ENCODE measurements at places on chromosomes 11 and 22. TPM values are rescaled to one million over a fixed set of nuclear protein-coding genes. Genes with fewer than 3 reads are reported as not detected.
A peak's percentile ranks its signal among the peaks of the same experiment; 100 is the strongest.

- no peak overlapping the region for H3K27ac ChIP-seq
- H3K36me3 ChIP-seq, result no peaks in the 10 kb centered on the region
- peak; percentile 48 for DNase-seq
- peaks cover 48% of the 10 kb centered on the region for H3K27me3 ChIP-seq
Measured at GRCh38 chr22:17085277-17086181, 729 bp downstream of the IL17RA start.

GRCh38 chr11:89535221-89535620, 44.0 kb upstream of the NOX4 start:
- no peaks in the 10 kb centered on the region for H3K27me3 ChIP-seq
- no peak overlapping the region for H3K27ac ChIP-seq
- no peaks in the 10 kb centered on the region for H3K36me3 ChIP-seq
- no peaks in the 10 kb centered on the region for H3K4me1 ChIP-seq

DNA sequence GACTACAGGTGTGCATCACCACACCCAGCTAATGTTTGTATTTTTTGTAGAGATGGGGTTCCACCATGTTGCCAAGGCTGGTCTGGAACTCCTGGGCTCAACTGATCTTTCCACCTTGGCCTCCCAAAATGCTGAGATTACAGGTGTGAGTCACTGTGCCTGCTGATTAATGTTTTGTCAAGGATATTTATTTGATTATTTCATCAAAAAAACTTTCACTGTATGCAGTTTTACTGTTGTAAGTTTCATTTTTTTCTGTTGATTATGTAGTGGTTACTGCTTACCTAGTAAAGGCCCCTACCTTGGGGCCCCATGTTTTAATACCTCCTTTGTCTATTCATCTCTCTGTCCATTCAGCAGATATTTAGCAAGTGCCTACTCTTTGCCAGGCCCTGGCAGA, 16.7 kb upstream of the FAM168A start:
- H3K4me1 ChIP-seq, result no peaks in the 10 kb centered on the region
- no peak for DNase-seq
- H3K4me3 ChIP-seq, result no peak overlapping the region

DNA sequence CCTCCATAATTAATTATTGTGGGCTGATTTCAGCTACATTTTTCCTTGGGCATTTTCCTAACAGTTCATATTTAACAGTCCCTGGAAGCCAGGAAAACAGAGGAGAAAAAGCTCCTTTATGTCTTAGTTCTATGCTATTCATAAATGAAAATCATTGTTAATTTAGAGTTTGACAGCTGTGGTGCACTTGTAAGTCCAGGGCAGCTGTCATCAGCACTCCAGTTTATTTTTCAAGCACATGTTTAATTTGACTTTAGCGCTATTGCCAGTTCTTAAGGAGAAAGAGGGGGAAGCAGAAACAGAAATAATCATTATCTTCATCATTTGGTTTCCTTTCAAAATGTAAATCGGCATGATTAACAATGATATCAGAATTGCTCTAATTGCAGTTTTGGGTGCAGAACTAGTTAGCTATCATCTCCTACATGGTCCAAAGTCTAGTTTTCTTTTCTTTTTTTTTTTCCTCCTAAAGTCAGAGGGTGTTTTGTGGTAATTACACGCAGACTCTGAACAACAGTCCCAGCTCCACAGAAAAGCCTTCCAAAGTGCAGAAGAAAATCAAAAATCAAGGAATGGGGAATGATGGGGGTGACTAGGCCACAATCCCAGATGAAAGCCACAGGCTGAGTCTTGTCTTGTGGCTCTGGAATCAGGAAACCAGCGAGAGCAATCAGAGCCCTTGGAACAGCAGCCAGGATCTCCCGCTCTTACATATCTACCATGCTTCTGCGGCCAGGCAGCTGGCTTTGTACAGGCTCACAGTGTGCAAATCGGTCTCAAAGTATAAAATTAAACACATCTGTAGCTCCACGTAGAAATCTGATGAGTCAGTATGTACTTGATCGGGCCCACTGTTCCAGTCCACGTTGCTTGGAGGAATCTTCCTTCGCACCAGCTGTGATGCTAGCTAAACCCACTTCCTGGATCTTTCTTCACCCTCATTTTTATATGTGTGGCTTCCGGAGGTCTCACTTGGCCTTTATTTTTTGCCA, 91.9 kb downstream of the SPON1 start:
- no peak for DNase-seq
- H3K27ac ChIP-seq, result no peak overlapping the region
- H3K4me1 ChIP-seq, result no peaks in the 10 kb centered on the region
- H3K27me3 ChIP-seq, result no peaks in the 10 kb centered on the region

DNA sequence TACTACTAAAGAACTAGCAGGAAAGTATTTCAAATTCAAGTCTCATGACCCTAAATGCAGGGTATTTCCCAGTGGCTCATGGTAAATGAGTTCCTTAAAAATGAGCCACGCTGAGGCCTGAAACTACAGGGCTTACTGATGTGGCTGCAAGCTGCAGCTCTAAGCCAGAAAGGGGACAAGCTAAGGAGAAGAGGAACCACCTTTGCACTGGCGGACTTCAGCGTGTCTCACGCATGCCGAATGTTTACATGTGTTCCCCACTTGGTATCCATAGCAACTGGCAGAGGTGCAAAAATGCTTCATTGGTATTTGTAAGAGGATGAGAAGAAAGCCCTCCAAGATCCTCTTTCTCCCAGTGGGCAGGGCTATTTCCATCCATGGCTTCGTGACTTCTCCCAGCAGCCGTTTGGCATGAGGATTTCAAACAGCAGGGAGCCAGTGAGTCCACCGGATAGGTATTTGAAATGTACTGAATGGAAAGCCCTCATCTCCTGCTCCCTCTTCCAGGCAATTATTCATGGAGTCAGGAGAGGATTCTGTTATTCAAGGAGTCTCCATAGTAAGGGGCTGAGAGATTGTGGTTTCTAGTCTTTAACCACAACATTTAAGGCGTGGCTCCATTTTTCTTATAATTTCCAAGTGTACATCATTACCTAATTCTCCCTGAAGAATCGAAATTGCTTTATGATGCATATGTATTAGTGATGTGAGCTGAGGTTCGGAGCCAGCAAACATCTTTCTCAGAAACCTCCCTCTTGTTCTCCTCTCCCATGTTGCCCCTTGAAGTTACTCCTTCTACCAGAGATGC, 55.3 kb upstream of the CD44 start:
- H3K4me1 ChIP-seq, result no peaks in the 10 kb centered on the region
- peak; percentile 6 for DNase-seq
- H3K4me3 ChIP-seq, result no peak overlapping the region
- no peaks in the 10 kb centered on the region for H3K27me3 ChIP-seq
- H3K27ac ChIP-seq, result no peak overlapping the region

- peaks cover 37% of the 10 kb centered on the region for H3K4me1 ChIP-seq
- DNase-seq, result no peak
- no peak overlapping the region for H3K4me3 ChIP-seq
- H3K36me3 ChIP-seq, result no peaks in the 10 kb centered on the region
- no peaks in the 10 kb centered on the region for H3K27me3 ChIP-seq
- no peak overlapping the region for H3K27ac ChIP-seq
Measured at GRCh38 chr22:29146091-29146560, 59.6 kb upstream of the EMID1 start.

DNA sequence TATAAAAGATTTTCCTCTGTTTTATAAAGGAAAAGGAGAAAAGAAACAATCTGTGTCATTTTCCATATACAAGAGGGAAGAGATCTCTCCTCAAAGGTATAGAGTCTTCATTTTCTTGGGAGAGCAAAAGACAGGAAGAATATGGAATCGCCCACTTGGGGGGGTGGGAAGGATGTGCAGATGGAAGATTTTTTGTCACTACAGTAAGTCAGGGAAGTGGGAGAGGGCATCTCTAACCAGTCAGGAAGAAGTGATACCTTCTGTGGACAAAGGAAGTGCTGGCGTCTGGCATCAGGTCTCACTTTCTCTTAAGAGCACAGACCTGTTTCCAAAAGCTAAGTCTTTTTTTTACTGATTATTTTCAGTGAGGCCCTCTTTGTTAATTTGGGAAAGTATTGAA, 1.4 kb downstream of the PRR14L start:
- peaks cover 30% of the 10 kb centered on the region for H3K4me1 ChIP-seq
- peaks cover 5% of the 10 kb centered on the region for H3K36me3 ChIP-seq
- peak; percentile 32 for DNase-seq
- H3K4me3 ChIP-seq, result peak overlapping the region; percentile 92
- H3K27me3 ChIP-seq, result no peaks in the 10 kb centered on the region
- peak overlapping the region; percentile 96 for H3K27ac ChIP-seq

DNA sequence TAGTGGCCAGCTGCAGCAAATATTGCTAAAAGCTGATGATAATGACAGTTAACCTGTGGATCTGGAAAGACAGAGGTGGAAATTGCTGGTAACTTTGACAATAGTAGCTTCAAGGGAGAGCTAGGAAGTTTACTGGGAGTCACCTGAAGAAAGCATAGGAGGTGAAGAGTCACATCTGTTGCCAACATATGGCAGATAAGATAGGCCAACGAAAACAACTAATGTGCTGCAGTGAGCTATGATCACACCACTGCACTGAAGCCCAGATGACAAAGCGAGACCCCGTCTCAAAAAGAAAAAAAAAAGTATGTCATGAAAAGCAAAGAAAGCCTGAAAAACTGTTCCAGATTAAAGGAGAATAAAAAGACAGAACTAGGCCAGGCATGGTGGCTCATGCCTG, 4.3 kb upstream of the PRDM10 start:
- no peaks in the 10 kb centered on the region for H3K4me1 ChIP-seq
- no peak overlapping the region for H3K27ac ChIP-seq
- no peaks in the 10 kb centered on the region for H3K36me3 ChIP-seq
- no peak overlapping the region for H3K4me3 ChIP-seq
- no peaks in the 10 kb centered on the region for H3K27me3 ChIP-seq
- no peak for DNase-seq

DNA sequence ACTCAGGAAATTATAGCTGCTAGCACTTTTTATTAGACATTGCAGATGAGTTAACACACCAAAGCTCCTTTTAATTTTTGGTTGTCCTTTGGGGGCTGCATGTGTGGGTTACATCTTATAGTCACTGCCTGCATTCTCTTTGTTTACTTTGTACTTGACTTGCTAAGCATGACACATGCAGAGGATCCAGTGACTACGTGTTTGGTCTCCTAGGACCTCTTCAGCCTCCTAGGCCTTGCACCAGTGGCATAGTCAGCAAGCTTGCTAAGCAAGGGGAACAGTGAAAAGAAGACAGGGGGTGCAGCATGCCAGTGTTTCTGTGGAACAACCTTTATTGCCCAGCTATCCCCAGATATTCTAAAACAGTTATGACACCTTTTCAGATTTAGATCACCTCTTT, 108.2 kb downstream of the PAX6 start:
- H3K4me3 ChIP-seq, result no peak overlapping the region
- no peak overlapping the region for H3K27ac ChIP-seq
- DNase-seq, result no peak
- H3K4me1 ChIP-seq, result no peaks in the 10 kb centered on the region
- no peaks in the 10 kb centered on the region for H3K27me3 ChIP-seq

GRCh38 chr22:44489026-44489425, 9.0 kb downstream of the RTL6 start:
- H3K36me3 ChIP-seq, result no peaks in the 10 kb centered on the region
- no peak for DNase-seq
- no peaks in the 10 kb centered on the region for H3K4me1 ChIP-seq
- no peaks in the 10 kb centered on the region for H3K27me3 ChIP-seq
- H3K27ac ChIP-seq, result no peak overlapping the region

DNA sequence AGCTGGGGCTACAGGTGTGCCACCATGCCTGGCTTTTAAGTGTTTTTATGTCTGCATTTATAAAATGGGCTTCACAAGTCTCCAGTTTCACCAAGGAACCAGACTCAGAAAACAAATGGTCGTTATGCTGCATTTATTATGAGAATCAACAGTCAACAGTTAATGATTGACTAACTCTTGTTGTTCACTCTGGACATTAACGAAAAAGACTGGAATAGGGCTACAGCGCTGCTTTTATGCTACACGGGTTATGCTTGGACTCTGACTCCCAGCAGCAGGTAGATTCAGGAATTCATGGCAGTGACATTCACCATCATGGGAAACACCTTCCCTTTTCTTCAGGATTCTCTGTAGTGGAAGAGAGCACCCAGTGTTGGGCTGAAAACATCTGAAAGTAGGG, 44.4 kb upstream of the CHKA start:
- DNase-seq, result no peak
- peaks cover 3% of the 10 kb centered on the region for H3K4me1 ChIP-seq
- no peak overlapping the region for H3K27ac ChIP-seq
- no peaks in the 10 kb centered on the region for H3K27me3 ChIP-seq

GRCh38 chr11:60891103-60891741, 15.2 kb downstream of the PRPF19 start:
- no peaks in the 10 kb centered on the region for H3K4me1 ChIP-seq
- no peaks in the 10 kb centered on the region for H3K27me3 ChIP-seq
- no peak overlapping the region for H3K4me3 ChIP-seq

- no peaks in the 10 kb centered on the region for H3K27me3 ChIP-seq
- no peak for DNase-seq
- H3K36me3 ChIP-seq, result no peaks in the 10 kb centered on the region
- no peak overlapping the region for H3K4me3 ChIP-seq
- no peak overlapping the region for H3K27ac ChIP-seq
- H3K4me1 ChIP-seq, result peaks cover 3% of the 10 kb centered on the region
Measured at GRCh38 chr11:134152696-134153095, 71.1 kb downstream of the NCAPD3 start.

DNA sequence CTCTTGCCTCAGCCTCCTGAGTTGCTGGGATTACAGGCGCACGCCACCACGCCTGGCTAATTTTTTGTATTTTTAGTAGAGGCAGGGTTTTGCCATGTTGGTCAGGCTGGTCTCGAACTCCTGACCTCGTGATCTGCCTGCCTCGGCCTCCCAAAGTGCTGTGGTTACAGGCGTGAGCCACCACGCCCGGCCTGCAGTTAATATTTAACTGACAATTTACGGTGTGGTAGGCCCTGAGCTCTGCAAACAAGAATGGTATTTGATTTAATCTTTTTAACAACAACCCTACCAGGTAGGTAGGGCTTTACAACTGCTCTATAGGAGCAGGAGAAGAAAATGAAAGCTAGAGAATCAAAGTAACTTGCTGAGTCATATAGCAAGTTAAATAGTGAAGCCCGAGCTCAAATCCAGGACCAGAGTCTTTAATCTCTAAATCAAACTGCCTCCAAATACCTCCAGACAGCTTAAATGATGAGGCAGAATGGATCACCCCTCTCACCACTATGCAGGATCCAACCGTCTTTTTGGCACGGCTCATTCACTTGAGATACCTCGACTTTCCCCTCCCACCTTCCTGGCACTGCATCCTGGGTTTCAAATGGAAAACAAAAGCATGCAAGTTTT, 9.4 kb downstream of the UEVLD start:
- no peaks in the 10 kb centered on the region for H3K36me3 ChIP-seq
- no peak overlapping the region for H3K27ac ChIP-seq
- no peak overlapping the region for H3K4me3 ChIP-seq
- no peaks in the 10 kb centered on the region for H3K4me1 ChIP-seq
- no peaks in the 10 kb centered on the region for H3K27me3 ChIP-seq

- H3K36me3 ChIP-seq, result no peaks in the 10 kb centered on the region
- H3K4me1 ChIP-seq, result no peaks in the 10 kb centered on the region
- no peak overlapping the region for H3K27ac ChIP-seq
Measured at GRCh38 chr11:10597877-10598351, 29.4 kb upstream of the LYVE1 start.

GRCh38 chr11:101612481-101612880, 28.7 kb upstream of the TRPC6 start:
- no peaks in the 10 kb centered on the region for H3K36me3 ChIP-seq
- H3K27me3 ChIP-seq, result no peaks in the 10 kb centered on the region
- H3K4me3 ChIP-seq, result no peak overlapping the region
- no peaks in the 10 kb centered on the region for H3K4me1 ChIP-seq
- H3K27ac ChIP-seq, result no peak overlapping the region
- DNase-seq, result no peak

- no peak for DNase-seq
- H3K36me3 ChIP-seq, result no peaks in the 10 kb centered on the region
- peaks cover 9% of the 10 kb centered on the region for H3K4me1 ChIP-seq
- no peak overlapping the region for H3K4me3 ChIP-seq
- H3K27ac ChIP-seq, result no peak overlapping the region
Measured at GRCh38 chr11:72824811-72825505, 10.7 kb downstream of the ATG16L2 start.

CTSF gene
- 1.1 TPM for total RNA-seq

SPON1 gene
- total RNA-seq, result 35.9 TPM

EIF3L gene
- 904 TPM for total RNA-seq
